ENCODE measurements at places on chromosomes 4 and X.

DNA sequence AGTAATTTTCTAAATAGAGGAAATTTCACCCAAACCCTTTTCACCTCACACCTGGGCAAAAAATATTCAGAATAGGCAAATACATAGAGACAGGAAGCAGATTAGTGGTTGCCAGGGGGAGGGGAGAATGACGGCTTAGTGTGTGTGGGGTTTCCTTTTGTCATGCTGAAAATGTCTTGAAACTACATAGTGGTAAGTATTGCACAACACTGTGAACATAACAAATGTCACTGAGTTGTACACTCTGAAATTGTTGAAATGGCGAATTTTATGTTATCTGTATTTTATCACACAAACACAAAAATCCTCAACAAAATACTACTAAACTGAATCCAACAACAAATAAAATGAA, 60.7 kb upstream of the PLAC1 start:
- peak; percentile 49 for DNase-seq

DNA sequence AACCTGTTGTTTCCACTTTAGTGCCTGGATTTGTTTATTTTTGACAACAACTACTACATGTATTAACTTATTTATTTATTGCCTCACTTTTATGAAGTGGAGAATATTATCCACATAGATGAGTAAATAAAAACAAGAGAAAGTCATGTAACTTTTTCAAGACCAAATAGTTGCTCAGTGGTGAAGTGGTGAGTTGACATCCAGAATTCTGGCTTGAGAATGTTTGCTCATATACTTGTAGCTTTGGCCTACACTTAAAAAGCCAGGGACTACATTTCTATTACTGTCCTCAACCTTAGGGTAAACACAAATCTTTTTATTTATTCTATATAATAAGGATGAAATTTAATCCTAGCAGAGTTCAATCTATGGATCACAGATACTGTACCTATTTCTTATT, 47.7 kb upstream of the GALNTL6 start:
- no peak for DNase-seq

- peak; percentile 73 for DNase-seq
Observed at GRCh38 chr4:142347241-142347640, 498.9 kb downstream of the INPP4B start.

DNA sequence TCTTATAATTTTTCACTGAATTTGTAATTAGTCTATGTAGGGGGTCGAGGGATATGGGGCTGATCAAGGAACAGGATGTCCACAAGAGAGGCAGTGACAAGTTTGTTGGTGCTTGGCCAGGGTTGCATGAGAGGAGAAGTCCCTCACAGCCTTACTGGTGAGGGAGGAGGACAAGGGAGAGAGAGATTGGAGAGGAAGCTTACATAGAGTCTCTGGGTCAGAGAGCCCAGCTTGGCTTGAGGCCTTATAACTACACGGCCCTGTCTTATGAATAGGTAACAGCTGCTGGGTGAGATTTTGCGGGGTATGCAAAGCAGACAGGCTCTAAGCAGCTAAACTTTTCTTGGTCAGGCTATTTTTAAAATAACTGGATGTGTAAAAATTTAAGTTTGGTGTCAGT, 37.9 kb upstream of the OTUD4 start:
- no peak for DNase-seq

DNA sequence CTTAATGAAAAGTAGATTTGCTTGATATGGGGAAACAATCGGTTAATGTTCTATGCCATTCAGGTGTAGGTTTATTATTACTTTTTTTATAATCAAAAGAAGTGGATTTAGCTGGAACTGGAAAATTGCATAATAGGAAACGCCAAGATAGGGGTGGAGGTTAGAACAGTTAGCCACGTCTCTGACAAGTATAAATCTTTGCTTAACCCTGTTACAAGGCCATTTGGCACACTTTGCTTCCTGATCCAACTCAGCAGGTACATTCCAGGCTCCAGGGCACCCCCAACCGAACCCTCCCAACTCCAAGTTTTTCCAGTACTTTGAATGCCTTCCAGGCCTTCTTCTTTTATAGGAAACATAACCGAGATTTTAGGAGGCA, 50.6 kb upstream of the ACSL4 start:
- DNase-seq, result peak; percentile 48

- DNase-seq, result no peak
Observed at GRCh38 chr4:38489924-38490639, 173.9 kb upstream of the KLF3 start.

DNA sequence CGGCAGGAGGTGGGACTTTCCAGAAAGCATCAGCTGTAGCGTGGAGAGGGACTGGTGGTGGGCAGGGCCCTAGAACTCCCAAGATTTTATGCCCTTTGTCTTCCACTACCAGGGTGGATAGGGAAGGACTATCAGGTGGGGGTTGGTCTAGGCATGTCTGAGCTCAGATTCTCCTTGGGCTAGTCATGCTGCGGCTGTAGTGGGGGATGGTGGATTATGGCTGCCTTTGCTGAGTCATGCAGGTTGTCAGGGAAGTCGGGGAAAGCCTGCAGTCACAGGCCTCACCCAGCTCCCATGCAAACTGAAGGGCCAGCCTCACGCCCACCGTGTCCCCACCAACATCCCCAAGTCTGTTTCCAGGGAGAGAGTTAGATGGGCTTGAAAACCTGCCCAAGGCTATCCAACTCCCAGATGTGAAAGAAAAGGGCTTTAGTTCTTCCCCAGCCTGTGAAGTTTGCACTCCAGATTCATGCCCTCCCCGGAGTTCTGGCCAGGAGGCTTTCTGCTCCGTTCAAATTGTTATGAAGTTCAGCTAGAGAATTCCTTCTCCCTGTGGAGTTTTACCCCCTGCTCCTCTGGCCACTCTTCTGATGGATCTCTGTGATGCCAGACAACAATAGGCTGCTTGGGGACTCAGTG, 13.4 kb upstream of the MEPE start:
- peak; percentile 92 for DNase-seq

- no peak for DNase-seq
Observed at GRCh38 chr4:156374069-156374468, 420.4 kb upstream of the CTSO start.

DNA sequence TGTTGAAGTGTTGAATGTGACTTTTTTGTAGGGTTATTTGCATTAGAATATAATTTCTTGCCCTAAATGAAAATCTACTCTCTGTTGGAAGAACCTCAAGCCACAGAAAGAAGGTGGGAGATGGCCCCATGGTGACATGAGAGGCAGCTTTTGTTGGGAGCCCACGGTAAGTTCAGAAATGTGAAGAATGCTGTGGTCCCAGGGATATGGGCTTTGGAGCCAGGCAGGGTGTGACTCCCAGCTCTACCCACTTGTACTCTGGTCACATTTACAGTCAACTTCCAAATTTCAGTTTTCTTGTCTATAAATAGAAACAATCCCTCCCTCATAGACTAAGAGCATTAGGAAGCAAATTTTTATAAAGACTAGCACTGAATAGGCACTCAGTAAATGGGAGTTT, 177.8 kb downstream of the RAB28 start:
- DNase-seq, result no peak

DNA sequence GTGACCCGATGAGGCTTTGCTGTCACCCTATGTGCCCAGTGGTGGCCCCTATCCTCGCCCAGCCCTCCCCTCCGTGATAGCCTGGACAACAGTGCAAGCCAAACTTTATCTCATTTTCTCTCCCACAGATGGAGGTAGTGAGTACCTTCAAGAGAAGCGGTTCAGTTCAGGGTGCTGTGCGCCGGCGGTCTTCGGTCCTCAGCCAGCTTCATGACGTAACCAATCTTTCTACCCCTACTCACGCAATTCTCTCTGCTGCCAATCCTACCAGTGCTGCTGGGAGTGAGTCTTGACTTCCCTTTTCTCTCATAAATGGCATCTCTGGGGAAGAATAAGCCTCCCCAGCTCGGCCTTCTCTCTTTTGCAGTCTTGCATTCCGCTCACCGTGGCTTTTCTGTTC, 29.5 kb downstream of the CCNQ start:
- DNase-seq, result no peak

GRCh38 chrX:133171962-133172708, 46.0 kb downstream of the TFDP3 start:
- peak; percentile 3 for DNase-seq

DNA sequence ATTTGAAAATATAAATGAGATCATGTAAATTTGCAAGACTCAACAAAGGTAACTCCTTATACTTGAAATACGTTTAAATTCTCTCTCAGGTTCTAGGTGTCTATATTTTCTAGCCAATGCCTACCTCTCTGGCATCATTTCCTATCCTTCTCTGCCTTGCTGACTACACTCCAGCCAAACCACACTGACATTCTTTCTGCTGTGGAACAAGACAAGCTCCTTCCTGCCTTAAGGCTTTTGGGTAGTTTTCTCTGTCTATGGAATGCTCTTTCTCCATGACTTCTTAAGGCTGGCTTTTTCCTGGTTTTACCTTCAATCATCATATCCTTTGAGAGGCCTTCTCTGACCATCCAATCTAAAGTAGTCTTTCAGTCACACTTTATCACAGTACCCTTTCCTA, 201.0 kb downstream of the SPRY1 start:
- peak; percentile 80 for DNase-seq

- peak; percentile 16 for DNase-seq
Observed at GRCh38 chr4:47690611-47691010, 147.3 kb downstream of the CORIN start.

DNA sequence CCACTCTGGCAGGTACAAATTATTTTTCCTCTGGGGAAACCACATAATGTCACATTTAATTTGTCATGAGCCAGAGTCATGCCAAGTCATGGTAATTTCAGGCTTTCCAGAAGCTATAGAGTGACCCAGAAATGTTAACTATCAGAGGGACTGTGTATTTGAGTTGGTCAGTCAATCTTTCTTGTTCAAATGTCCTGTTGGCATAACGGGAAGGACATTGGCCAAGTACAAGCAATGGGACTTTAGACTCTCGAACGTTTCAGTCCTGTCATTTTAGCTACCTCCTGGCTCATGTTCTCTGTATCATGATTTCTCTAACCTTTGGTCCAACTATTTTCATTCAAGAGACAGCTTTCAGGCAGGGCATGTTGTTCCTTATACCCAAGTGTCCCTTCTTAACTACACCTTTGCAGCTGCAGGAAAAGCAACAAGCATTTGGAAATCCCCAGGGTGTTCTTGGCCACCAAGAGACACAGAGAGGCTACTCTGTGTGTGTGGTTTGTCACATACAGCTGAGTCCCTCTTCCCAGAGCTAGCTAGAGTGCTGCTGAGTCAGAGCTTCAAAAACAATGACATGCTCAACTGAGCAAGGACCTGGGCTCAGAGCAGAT, 142.6 kb downstream of the EGF start:
- DNase-seq, result no peak

GRCh38 chr4:74397748-74398426, 32.9 kb downstream of the EREG start:
- DNase-seq, result no peak

DNA sequence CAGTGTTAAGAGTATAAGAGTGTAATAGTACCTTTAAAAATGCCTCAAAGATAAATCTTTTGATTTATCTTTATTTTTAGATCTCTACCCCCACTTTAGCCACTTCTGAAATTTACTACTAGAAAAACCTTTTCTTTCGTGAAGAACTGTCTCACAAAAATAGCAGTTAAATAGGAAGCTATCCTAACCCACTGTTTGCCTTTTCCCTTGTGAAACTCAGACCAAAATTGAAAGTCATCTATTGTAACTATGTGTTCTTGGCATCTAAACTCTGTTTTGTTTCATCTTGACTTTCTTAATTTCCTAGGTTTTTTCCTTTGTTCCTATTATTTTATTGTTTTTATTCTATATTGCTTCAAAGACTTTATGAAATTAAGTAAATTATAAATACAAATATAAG, 7.8 kb upstream of the TMEM144 start:
- DNase-seq, result no peak

DNA sequence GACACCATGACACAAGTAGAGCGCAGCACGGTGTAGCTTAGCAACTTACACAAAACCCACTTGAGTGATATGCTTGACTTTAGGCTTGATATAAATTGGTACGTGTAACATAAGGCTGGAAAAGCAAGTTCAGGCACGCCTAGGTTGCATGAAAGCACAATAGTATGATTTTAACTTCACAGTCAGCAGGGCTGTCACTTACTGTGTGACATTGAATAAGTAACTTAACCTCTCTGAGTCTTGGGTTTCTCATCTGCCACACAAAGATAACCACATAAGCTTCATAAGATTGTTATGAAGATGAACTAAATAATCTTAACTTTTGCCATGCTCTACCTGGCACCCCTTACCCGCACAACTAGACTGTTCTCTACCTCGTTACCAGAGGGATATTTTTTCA, 9.5 kb downstream of the SRD5A3 start:
- DNase-seq, result no peak

- DNase-seq, result no peak
Observed at GRCh38 chrX:39915081-39915480, 182.7 kb downstream of the BCOR start.

GRCh38 chrX:9340598-9341290, 124.1 kb upstream of the TBL1X start:
- DNase-seq, result peak; percentile 53

GRCh38 chrX:121231566-121232358, 184.4 kb downstream of the GLUD2 start:
- DNase-seq, result no peak

GRCh38 chr4:48909697-48910096, 3.1 kb upstream of the OCIAD2 start:
- peak; percentile 98 for DNase-seq

DNA sequence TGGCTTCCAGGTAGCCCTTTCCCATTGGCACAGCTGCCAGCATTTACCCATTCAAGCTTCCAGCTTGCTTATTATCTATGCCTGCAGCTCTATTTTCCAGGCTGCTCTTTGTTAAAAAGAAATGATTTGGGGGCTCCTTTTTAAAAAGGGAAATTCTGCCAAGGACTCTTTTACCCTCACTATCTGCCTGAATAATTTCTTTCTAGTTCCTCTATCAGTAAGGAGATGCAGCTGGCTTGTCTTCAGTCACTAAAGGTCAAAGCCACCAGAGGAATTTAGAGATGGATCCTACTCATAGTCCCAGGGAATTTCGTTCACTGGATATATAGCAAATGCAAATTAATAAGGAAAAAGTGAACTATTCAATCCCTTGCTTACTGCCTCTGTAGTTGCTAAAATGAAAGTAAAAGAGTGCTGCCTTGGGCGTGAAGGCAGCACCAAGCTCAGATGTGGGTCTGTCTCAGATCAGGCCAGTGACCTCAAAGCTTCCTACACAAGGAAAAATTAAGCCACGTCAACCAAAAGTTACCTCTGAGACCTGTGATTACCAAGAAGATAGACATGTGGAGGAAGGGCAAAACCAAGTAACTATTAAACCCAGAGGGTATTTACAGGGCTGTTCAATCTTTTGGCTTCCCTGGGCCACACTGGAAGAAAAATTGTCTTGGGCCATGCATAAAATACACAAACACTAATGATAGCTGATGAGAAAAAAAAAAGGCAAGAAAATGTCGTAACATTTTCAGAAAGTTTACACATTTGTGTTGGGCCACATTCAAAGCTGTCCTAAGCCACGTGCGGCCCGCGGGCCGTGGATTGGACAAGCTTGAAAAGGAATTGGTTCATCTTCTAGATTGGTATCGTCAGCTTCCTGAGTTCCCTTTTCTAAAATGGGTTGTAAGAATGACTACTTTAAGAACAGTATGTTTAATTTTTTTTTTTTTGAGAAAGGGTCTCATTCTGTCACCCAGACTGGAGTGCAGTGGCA, 5.3 kb downstream of the ARSF start:
- no peak for DNase-seq

Measured in amniotic epithelial cell (primary cell).